HEK293T (cell line): ENCODE measurements at places on chromosomes 3 and 15.

DNA sequence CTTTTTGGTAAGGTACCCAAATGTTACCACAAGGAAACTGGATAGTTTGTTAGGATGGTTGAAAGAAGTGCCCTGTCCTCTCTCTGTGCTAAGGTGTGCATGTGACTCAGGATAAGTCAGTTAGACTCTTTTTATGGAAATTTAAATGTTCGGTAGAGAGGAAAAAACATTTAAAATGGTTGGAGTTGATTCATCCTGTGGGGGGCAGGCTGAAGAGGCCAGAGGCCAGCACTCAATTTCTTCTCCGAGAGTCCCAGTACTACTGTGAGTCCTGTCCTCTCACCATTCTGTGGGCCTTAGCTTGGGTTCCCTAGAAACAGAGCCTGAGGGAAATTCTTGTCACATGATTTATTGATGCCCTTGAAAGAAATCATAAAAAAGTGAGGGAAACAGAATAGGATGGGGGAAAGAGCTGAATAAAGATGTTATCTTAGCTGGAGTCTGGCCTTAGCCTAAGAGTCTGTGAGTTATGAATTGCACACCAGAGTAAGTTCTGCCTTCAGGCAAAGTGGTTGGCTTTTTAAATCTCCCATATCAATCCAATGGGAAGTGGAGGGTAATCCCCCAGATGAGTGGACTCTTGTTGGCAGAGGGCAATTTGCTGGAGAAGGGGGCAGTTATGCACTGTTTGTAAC, 106.5 kb upstream of the GALNT15 start:
- DNase-seq, result peak; percentile 15

DNA sequence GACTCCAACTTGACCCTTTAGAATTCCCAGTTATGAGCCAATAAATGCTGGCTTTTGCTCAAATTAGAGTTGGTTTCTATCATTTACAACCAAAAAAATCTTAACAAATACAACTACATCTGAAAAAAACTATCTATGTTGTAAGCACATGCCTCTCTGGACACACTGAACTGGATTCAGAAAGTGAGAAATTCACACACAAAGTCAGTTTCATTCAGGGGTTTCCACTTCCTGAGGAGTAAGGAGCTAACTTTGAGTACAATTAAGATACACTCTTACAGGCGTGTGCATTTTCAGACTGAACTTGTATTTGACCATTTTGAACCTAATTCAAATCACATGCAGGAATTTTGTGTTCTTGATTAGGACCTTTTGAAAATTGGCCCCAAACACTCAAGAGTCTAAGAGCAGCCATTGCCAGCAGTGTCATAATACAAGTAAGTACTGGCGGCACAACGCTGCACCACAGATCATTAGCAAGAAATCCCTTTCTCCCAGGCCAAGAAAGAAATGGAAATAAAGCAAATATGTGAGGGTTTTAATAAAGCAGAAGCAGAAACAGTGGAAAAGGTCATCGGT, 31.2 kb downstream of the LINS1 start:
- DNase-seq, result no peak

- DNase-seq, result no peak
Measured at GRCh38 chr15:90402223-90402622, 14.2 kb downstream of the IQGAP1 start.

- no peak for DNase-seq
Measured at GRCh38 chr3:192033246-192033645, 572.3 kb downstream of the PYDC2 start.

DNA sequence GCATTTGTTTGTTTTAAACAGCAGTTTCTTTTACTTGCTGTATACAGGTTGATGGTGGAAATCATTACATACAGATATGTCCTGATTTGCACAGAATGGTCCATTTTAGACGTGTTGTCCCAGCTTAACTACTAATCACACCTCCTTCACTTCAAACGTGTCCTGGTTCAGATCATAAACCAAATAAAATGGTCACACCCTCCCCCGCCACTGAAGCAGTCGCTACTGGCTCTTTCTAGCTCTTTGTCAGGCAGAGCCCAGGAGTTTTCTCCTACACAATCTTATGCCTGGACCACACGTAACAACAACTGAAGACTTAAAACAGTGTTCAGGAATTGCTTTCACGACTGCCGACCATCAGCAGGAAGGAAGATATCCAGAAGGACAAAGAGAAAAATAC, 73.6 kb downstream of the MESD start:
- DNase-seq, result no peak

GRCh38 chr3:172279191-172279640, 169.0 kb downstream of the GHSR start:
- no peak for DNase-seq

GRCh38 chr3:115670911-115671310, 47.6 kb downstream of the GAP43 start:
- no peak for DNase-seq

DNA sequence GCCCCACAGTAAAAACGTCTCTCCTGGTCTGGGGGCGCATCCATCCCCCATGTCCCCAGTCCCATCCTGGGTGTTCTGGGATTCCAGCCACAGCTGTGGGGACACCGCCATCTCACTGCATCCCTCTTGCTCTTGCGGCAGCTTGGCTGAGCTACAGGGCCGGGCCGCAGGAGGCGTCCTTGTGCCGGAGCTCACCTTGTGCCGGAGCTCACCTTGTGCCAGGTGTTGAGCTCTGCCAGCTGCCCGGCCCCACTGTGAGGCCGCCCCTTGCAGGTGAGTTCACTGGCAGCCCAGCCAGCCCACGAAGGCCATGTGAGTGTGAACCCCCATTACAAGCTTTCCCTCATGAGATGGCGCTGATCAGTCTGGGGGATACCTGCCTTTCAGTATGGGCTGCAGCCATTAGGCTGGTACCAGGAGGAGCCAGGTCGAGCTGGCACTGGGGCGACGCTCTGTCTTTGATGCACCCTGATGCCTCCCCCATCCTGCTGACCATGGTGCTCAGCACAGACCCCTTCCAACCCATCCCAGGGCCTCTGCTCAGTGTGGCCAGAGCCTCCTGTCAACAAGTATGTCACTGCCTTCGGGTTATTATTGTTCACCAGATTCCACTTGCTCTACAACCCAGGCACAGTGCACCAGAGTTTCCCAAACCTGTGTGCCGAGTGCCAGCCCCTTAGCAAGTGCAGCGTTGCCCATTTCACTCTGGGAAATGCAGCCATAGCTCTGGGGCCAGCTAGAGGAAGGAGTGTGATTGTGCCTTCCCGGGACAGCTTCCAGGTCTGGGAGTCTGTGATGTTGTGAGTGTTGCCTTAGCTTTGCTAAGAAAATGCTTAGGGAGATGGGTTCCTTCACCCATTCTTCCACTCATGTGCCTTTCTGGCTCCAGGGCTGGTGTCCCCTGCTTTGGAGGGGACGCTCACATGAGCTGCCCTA, 105.7 kb downstream of the APBA2 start:
- DNase-seq, result no peak

GRCh38 chr3:155846119-155846518, 8.1 kb downstream of the SLC33A1 start:
- DNase-seq, result no peak

DNA sequence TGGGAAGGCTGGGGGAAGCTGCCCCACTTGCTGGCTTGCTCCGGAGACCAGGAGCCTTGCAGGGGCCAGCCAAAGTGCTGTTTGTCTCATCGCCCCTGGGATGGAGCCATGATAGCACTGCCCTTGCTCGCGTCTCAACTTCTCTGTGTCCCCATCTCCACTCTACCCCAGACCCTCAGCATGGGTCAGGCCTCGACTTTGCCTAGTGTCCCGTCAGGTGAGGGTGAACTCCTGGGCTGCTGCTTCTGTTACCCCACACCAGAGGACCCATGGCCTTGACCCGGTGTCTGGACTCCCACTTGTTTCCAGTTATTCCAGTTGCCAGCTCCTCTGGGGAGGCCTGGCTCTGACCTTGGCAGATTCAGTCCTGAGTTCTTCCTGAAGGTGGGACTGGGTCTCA, 36.5 kb upstream of the DUSP7 start:
- DNase-seq, result no peak

DNA sequence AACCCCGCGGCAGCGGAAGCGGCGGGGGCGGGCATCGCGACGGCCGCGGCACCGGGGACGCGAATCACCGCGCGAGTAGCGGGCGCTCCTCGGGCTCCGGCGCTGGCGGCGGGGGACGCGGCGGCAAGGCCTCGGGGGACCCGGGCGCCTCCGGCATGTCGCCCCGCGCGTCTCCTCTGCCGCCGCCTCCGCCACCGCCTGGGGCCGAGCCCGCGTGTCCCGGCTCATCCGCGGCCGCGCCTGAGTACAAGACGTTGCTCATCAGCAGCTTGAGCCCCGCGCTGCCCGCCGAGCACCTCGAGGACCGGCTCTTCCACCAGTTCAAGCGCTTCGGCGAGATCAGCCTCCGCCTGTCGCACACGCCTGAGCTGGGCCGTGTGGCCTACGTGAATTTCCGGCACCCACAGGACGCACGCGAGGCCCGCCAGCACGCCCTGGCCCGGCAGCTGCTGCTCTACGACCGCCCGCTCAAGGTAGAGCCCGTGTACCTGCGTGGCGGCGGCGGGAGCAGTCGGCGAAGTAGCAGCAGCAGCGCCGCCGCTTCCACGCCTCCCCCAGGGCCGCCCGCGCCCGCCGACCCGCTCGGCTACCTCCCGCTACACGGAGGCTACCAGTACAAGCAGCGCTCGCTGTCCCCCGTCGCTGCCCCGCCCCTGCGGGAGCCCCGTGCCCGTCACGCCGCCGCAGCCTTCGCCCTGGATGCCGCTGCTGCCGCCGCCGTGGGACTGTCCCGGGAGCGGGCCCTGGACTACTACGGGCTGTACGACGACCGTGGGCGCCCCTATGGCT, 675 bp downstream of the RBM15B start:
- DNase-seq, result peak; percentile 16

GRCh38 chr3:112464264-112464663, 35.0 kb downstream of the BTLA start:
- no peak for DNase-seq

GRCh38 chr3:155012584-155012983, 67.5 kb upstream of the MME start:
- no peak for DNase-seq

GRCh38 chr15:78182821-78183220, 33.7 kb downstream of the IDH3A start:
- DNase-seq, result no peak

DNA sequence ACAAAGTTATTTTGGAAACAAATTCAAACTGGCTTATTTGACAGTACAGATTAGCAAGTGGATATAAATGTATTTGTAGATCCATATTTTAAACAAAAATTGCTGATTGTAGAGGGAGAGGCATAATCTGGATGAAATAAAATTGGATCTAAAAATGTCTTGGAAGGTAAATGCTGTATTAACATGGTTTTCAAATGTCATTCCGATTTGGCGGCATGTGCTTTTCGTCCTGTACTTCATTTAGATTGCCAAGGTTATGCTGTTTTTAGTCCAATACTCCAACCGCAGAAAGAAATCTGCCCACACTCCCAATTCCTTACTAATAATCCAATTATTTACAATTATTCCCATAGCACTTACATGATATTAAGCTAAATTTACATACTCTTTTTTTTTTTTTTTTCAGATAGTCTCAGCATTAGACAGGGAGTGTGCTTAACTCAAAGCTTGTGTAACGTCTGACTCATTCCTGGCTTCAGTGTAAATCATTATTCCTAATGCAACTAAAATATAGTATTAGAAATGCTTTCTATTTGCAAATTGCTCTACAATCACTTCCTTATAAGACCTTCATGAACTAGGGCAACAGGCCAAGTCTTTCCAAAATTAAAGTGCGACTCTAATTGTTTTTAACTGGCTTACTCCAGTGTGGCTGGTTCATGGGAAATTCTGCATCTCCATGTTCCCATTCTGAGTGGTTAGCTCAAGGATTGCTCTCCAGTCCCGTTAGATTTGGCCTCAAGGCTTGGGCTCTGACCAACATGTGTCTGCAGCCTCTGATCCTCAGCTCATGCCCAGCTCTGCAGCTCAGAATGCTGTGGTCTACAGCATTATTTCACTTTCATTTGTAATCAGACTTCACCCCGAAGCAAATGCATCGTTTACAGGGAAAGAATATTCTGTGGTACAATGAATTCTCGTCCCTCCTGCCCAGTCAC, 103.9 kb downstream of the FBN1 start:
- DNase-seq, result no peak

DNA sequence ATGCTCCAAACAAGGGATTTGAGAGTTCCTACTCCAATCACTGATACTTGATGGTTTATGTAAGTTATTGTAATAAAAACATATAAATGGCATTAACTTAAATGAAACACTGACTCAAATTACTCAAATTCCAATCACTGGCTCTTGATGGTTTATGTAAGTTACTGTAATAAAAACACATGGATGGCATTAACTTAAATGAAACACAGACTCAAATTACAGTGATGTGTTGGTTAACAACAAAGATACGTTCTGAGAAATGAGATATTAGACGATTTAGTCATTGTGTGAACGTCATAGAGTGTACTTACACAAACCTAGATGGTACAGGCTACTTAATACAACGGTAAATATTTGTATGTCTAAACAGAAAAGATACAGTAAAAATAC, 6.6 kb downstream of the MOBP start:
- no peak for DNase-seq

- no peak for DNase-seq
Measured at GRCh38 chr15:38128341-38128781, 124.3 kb upstream of the SPRED1 start.

DNA sequence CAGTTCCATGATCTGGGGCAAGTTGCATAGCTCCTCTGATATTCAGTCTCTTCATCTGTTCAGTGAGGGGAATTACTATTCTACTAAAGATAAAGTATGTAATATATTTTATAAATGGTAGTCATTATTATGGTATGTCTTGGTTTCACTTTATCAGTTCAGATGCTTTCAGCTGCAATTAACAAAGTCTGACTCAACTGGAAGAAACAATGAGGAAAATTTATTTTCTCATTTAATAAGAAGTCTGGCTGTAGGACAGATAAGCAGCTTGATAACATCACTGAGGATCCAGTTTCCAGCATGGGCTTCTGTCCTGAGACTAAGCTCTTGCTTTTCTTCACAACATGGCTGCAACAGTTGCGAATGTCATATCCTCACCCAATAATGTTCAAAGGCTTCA, 354.3 kb upstream of the TRIM42 start:
- DNase-seq, result no peak

DNA sequence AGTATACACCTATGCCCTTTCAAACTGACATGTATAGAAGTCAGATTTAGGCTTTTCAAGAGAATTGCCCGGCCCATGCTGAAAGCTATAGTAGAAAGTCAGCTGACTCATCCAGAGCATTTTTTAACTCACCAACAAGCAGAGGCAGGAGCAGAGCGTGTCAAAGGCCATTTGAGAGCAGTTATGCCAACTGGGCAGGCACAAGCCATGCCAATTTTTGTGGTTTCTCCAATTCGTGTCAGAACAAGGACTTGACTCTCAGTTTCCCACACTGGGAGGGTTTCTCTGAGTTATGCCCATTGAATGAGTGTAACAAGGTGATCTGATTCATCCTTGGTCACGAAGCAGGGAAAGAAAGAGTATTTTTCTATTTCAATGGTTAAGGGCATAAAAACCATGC, 403.3 kb upstream of the THBS1 start:
- no peak for DNase-seq

GRCh38 chr15:93296759-93297500, 207.9 kb upstream of the RGMA start:
- DNase-seq, result no peak
